Progenitor cell of endocrine pancreas (in vitro differentiated cells): ENCODE measurements at places on chromosomes 5 and 9.

- DNase-seq = no peak
Observed at GRCh38 chr9:105055917-105056316, 128.0 kb upstream of the ABCA1 start.

GRCh38 chr5:75281716-75282465 is 45.2 kb upstream of the ANKRD31 start:
- DNase-seq = no peak

DNA sequence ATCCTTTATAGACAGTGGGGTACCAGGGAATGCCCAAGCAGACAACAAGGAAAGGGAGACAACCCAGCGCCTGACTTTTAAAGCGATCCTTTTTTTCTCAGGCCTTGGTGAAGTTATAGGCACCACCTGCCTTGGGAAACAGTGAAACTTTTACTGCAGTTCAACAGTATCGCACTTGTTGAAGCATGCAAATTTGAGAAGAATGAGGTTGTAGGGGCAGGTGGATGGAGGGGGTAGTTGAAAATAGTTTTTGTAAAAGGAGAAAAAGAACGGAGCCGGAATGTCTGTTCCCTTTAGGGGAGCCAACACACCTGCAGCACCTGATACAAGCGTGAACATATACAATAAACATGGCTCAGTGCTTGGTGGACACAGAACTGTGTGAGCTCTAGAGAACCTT is 190.2 kb upstream of the NR3C1 start:
- DNase-seq = no peak

DNA sequence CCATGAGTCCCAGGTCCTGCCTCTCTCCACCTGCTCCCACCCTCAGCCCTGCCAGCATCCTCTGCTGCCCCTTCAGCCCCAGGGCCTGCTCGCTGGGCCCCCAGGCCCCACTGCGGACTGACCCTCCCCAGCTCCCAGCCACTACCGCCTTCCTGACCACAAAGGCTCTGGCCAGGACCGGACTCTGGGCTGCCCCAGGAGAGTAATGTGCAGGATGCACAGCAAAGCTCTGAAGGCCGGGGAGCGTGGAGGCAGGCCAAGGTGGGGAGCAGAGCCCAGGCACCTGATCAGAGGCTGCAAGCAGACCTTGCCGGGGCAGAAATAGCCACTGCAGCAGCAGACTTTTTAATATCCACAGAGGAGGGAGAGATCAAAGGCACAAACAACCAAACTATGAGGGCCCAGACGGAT is 27.9 kb downstream of the IPPK start:
- DNase-seq = no peak

DNA sequence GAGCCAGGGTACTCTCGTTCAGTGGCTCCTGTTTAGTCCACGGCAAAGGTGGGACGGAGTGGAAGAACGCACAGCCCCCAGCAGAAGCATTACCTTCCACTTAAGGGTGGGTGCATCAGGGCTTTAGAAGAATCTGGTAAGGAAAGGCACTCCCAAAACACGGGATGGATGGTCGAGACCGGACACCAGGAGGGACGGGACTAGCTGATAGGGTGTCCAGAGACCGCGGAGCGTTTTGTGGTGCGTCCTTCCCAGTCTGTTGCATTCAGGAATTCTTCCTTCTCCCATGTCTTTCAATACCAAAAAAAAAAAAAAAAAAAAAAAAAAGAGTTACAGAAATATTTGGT is 545 bp upstream of the CTSV start:
- DNase-seq = peak; percentile 11

- DNase-seq = no peak
Observed at GRCh38 chr5:90803876-90804275, 245.3 kb downstream of the ADGRV1 start.

DNA sequence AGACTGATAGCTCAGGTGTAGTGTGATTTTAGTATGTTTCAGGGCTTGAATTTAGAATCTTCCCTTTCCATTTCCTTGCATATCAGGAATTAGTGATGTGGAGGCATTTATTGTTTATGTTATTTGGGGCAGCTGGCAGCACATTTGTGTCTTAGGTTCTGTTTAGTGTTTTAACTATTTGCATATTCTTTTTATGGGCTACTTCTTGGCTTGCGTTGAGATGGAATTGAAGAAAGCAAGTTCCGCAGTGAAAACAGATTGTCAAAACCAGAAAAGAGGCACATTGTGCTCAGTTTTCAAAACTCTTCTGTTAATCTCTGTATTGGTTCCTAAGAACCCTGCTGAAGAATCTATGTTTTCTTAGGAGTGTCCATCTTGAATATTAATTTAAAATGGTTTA is 80.3 kb downstream of the ZSWIM6 start:
- no peak for DNase-seq

GRCh38 chr5:126469536-126470316 is 46.5 kb downstream of the GRAMD2B start:
- no peak for DNase-seq

DNA sequence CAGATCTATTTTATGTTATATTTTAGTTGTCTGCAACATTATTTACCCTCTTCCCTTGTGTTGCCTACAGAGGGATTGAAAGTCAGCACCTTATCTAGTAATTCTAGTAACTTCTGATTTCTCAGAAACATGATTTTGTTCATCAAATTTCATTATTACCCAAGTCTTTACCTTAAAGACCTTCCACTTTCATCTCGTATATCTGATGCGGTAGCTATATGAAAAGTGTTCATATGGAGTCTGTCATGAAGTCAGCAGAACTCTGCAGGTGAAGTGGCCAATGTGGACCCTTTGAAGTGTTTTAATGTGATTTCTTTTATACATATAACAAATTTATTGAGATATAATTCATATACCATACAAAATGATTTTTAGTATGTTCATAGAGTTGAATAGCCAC is 40.0 kb downstream of the SLC44A1 start:
- no peak for DNase-seq

DNA sequence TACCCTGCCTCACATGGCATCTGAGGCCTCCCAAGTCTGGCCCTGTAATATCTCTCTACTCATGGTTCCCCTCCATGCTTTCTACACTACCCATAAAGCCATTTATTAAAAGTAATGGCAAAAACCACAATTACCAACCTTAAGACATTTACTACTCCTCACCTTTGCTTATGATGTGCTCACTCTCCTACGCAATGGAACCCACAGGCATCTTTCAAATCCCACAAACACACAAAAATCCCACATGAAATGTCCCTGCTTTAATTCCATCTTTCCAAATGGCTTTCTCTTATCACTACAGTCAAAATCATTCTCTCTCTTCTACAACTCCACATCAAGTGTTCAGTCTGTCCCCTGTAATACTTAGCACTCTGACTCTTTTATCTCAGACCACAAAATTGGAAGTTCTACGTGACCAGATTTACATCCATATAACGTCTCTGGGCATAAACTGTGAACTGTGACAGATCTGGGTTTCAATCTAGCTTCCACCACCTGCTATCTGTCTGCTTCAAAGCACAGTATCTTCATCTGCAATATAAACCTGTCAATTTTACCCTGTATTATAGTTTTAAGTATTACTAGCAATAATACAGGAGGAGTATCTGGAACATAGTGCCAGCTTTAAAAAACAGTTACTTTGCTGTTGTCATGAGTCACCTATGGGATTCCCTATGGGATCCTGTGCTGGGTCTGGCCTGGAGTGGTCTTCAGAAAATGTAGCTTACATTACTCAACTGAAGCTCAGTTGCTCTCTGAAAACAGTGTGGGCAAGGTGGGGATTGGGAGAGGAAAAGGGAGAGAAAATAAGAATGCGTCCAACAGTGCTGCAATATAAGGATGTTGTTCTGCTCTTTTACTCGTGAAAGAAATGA is 137.1 kb upstream of the TRIM32 start:
- DNase-seq = no peak

DNA sequence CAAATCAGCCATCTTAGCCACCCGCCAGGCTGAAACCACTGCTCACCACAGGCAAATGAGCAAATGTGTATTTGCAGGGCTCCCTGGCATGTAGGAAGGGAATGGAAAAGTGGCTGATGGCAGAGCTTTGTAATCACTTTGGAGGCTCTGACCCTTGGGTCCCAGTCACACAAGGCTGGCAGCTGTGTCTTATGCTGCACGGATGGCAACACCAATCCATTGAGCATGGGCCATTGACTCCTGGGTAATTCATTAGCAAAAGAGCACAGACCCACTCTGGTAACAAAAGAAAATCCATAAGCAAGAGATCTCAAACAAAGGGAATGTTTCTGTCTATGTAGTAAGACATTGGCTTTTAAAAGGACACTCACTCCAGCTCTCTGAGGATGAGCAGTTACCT is 57.6 kb downstream of the SPOCK1 start:
- no peak for DNase-seq

GRCh38 chr9:83978992-83979811 is 813 bp downstream of the HNRNPK start:
- DNase-seq = peak; percentile 58

GRCh38 chr9:89361031-89361430 is 42.7 kb downstream of the SECISBP2 start:
- DNase-seq = no peak

- no peak for DNase-seq
Observed at GRCh38 chr5:18403941-18404438, 769.7 kb downstream of the TAF11L14 start.

- DNase-seq = no peak
Observed at GRCh38 chr5:65185468-65185867, 296.3 kb downstream of the ADAMTS6 start.

- DNase-seq = no peak
Observed at GRCh38 chr5:158880483-158881001, 219.2 kb downstream of the EBF1 start.

GRCh38 chr9:133004091-133004998 is 25.9 kb downstream of the GFI1B start:
- no peak for DNase-seq

- no peak for DNase-seq
Observed at GRCh38 chr5:81805086-81805485, 54.2 kb upstream of the SSBP2 start.

- DNase-seq = no peak
Observed at GRCh38 chr9:28289746-28290145, 716.5 kb upstream of the C9orf72 start.

DNA sequence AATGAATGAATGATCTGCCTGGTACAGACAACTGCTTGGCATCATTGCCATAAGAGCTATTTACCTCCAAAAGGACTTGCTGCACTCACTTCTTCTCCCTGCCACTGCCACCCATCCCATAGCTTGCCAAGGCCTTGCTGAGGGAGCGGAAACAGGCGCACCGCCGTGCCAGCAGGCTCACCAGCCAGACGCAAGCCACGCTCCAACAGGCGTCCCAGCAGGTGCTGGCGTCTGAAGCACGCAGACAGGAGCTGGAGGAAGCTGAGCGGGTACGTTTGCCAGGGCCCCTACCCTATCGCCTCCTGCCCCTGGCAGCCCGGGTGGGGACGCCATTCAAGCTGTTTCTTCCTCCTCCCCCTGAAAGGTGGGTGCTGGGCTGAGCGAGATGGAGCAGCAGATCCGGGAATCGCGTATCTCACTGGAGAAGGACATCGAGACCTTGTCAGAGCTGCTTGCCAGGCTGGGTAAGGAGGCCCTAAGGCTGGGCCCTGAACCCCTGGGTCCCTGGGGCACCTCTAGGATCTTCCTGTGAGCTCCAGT is 8.9 kb upstream of the AIF1L start:
- no peak for DNase-seq

- DNase-seq = no peak
Observed at GRCh38 chr9:129761901-129762369, 9.1 kb upstream of the PTGES start.

GRCh38 chr5:159405611-159406031 is 75.3 kb upstream of the IL12B start:
- DNase-seq = no peak

DNA sequence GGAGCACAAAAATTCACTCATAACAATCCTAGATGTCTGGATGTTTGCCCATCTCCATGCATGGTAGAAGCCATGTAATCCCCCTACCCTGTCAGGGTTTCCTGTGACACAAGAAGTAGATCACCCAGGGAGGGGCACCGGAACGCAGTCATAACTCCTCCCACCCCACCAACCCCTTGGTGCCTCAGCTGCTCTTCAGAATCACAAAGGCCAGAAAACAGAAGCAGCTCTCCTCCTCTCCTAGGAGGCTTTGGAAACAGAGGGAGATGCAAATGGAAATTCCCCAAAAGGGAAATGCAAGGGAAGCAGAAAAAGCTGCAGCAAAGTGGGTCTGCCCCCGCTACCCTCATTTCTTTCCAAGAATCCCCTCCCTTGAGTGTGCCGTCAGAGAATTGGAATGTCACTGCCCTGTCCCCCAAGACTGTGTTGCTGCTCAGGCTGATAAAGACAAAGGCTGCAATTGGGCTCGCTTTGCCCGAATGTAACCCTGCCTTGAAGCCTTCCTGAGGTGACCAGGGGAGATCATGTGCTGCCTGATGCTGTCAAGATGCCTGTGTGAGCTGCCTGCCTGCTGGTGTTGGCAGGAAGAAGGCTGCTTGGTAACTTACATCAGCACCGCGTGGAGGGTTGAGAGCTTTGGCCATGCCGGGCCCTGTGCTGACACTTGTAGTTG is 65.5 kb upstream of the ABCA1 start:
- DNase-seq = peak; percentile 19

- DNase-seq = no peak
Observed at GRCh38 chr5:150589862-150590601, 50.4 kb upstream of the SYNPO start.

DNA sequence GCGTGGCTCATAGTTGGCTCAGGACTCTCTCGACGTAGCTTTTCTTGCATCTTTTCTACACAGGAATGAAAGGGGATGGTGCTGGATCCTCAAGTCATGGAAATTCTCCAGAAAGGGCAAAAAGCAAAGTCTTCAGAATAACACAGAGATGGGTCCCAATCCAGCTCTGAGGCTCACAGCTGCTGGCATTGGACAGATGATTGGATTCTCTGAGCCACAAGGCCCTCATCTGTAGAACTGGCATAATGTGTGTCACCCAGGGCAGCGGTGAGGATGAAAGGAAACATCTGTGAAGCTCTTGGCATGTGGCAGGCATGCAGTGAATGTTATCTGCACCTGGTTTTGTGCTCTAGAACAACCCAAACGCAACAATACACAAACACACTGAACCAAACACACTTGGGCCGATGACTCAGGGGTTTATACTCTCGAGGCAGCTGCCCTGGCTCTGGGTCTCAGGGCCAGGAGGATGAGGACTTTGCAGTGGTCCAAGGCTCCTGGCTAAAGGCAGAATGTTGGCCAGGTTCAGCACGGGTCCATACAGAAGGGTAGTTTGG is 64.0 kb upstream of the UBTD2 start:
- no peak for DNase-seq

DNA sequence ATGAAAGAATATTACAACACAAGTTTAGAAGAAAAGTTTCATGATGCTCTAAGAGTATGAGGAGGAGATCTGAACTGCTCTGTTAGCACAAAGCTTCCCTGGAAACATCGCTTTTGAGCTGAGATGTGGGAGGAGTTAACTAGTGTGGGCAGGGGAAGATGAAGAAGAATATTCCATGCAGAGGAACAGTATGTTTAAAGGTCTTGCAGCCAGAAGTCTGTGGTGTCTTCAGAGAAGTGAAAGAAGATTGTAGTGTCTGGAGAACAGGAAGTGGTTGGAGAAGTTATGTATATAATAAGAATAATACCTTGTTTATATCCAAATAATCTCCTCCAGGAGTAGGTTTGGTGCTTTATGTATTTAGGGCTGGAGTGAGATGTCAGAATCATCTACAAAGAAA is 406.7 kb downstream of the MAN2A1 start:
- DNase-seq = no peak

GRCh38 chr5:34598177-34598794 is 57.8 kb upstream of the RAI14 start:
- no peak for DNase-seq

- DNase-seq = no peak
Observed at GRCh38 chr9:91835632-91836031, 114.4 kb downstream of the ROR2 start.

- no peak for DNase-seq
Observed at GRCh38 chr5:138459311-138459933, 5.9 kb upstream of the EGR1 start.
